ENCODE measurements at places on chromosomes 11 and 22. TPM values are rescaled to one million over a fixed set of nuclear protein-coding genes. Genes with fewer than 3 reads are reported as not detected.
A peak's percentile ranks its signal among the peaks of the same experiment; 100 is the strongest.

GRCh38 chr11:22901603-22902002, 41.3 kb upstream of the CCDC179 start:
- no peak for DNase-seq

- DNase-seq = no peak
Observed at GRCh38 chr11:45021001-45021400, 70.3 kb upstream of the TP53I11 start.

DNA sequence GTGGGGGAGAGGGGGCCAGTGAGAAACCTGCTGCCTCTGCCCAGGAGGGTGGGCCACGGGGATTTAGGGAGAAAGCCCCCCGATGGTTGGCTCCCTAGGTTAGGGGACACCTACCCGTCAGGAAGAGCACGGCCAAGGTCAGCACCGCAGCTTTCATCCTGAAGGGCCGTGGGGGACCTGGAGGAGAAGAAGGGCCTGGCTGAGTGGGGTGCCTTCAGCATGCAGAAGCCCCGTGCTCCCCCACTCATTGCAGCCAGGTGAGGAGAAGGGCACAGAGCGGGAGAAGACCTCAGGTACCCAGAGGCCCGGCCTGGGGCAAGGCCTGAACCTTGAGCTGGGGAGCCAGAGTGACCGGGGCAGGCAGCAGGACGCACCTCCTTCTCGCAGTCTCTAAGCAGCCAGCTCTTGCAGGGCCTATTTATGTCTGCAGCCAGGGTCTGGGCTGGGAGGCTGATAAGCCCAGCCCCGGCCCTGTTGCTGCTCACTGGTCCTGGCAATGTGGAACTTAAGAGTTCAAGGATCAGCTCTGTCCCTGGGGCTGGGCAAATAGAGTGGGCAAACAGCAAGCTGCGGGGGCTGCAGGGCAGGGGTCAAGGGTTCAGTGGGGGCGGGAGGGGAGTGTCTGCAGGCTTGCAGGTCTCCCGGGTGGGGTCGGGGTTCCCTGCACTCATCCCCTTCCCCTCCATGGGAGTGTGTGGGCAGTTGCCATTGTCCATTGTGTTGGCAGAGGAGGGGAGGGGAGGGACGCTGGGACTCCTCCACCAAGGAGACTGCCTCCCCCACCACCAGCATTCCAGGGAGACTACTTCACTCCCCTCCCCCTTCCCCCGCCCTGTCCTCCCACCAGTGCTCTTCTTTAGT, at the start of gene APOA1:
TSS of gene APOA1 (minus strand) at position 392 of the 861 bp plus-strand sequence. CDS start at position 157, 235 bp downstream.
- peak; percentile 30 for DNase-seq

DNA sequence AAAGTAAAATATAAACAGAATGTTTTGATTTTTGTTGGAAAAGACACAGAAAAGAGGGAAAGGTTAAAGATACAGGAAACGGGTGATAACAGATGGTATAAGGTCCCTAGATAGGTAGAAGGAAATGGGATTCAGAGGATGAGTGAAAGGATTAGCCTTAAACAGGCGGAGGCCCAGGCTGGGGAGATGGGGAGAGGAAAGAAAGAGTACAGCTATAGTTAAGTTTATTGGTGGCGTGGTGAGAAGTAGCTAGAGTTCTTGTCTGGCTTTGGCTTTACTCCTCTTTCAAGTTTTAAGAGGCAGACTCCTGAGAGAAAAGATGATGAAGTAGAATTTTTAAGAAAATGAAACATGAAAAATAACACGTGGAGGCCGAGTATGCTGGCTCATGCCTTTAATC, 13.7 kb downstream of the ZBTB44 start:
- no peak for DNase-seq

B4GALNT4 gene
- 65.8 TPM for polyA plus RNA-seq

GRCh38 chr11:1727096-1727690, 23.2 kb downstream of the IFITM10 start:
- DNase-seq = no peak

LARGE2 gene
- polyA plus RNA-seq = 23.3 TPM

SPINDOC gene
- polyA plus RNA-seq = 31.3 TPM

Data from left kidney (tissue), 8 donors.